HEK293T (cell line): ENCODE measurements at places on chromosomes 4 and X.

DNA sequence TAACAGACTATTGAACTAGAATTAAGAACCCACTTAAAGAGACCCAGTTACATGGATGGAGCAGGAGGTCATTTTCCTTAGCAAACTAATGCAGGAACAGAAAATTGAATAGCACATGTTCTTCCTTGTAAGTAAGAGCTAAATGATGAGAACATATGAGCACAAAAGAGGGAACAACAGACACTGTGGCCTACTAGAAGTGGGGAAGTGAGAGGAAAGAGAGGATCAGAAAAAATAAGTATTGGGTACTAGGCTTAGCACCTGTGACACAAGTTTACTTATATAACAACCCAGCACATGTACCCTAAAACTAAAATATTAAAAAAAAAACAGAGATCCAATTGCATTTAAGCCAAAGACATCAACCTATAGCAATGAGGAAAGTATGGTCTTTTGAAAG is 26.2 kb downstream of the ARAP2 start:
- no peak for DNase-seq

- DNase-seq = no peak
These were observed 30.4 kb upstream of the TMSB15A start for GRCh38 chrX:102546828-102547493.

DNA sequence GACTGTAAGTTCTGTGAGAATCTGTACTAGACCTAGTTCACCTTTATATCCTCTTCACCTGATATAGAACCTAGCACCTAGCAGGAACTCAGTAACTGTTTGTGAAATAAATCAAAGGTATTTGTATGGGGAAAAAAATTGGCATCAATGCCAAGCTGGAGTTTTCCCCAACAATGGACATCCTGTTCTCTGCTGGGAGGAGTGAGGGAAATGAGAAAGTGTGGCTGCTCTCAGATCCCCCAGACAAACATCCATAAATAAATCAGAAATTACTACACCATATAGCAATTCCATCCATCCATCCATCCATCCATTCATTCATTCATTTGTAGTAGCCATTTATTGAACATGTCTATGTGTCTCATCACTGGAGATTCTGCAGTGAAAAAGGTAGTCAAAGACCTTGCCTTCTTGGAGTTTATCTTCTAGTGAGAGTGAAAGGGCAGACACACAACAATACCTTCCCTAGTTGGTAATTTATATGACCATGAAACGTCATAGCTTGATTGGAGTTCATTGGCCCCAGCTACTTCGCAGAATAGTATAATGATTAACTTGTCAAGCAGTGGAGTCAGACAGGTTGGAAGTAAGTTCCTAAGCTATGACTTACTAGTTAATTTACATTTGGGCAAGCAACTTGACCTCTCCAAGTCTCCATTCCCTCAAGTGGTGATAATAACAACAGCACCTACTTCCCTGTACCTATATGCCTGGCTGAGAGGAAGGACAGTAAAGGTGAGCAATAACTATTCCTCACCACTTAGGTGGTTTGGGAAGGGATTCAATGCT is 98.7 kb upstream of the KIT start:
- no peak for DNase-seq

DNA sequence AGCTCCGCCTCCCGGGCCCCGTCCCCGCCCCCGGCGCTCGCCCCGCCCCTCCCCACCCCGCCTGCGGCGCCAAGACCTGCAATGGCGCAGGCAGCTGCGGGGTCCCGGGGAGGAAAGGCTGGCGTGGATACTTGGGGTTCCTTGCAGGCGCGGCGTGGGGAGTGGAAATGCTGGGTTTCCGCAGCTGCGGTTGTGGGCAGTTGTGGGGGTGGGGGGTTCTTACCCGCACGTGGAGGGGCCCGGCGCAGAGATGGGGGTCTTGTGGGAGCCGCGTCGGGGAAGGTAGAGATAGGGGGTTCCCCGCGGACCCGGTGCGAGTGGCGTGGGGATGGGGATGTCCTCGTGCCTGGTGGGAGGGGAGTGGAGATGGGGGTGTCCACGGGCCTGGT is 680 bp upstream of the ASMTL start:
- DNase-seq = no peak

GRCh38 chrX:154097003-154097588 is 421 bp downstream of the MECP2 start:
- DNase-seq = peak; percentile 87

DNA sequence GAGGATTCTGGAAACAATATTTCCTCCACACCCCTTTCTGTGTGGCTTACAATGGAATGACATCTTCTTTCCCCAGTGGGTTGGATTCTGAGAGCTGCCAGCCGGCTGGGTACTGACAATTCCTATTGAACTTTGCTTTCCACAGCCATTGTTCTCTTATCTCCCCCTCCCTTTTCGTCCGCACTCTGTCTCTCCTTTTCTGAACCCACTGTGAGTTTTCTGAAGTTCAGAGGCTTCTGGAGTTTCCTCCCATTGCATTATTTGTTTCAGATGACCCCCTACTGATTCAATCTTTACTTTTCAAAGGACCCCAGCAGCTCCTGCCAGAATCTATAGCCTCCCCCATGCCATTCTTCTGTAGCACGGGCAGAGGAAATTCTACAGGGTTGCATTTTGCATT is 10.4 kb downstream of the SMPX start:
- no peak for DNase-seq

DNA sequence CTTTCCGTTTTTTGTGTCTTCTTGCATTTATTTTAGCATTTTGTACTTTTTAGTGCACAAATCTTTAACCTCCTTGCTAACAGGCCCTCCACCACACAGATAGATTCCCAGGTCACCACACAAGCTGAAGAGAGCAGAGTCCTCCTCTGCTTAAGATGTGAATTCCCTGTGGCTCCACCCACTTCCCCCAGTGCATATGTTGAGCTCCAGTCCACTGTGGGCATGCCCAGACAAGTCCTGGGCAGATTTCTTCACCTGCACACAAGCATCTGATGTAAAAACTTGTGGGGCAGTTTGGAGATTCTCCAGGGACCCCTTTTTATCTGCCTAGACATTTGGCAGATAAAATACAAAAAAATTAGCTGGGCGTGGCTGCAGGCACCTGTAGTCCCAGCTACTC is 19.8 kb upstream of the PASD1 start:
- no peak for DNase-seq

DNA sequence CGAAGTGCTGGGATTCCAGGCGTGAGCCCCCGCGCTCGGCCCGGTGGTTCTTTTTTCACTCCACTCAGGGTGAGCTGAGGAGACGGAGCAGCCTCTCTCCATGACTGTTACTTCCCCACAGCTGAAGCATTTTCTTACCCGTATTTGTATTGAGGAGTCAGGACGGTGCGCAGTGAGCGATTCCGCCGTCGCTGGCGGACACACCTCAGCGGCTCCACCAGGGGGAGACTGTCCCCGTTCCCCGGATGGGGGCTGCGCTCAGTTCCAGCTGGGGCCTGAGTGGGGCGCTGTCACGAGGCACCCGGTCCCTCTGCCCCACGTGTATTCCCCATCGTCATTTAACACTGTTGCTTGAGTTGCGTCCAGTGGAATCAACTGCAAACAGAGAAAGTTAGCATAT is 844.0 kb upstream of the FRG1 start:
- no peak for DNase-seq

- no peak for DNase-seq
These were observed 263.3 kb downstream of the BMPR1B start for GRCh38 chr4:95021099-95021498.

GRCh38 chr4:86403575-86403974 is 43.7 kb upstream of the MAPK10 start:
- DNase-seq = no peak

GRCh38 chr4:107366016-107366735 is 330.1 kb upstream of the DKK2 start:
- no peak for DNase-seq

GRCh38 chr4:87489678-87490077 is 39.5 kb downstream of the SPARCL1 start:
- no peak for DNase-seq

GRCh38 chr4:92303621-92304027 is at the start of gene GRID2:
TSS of gene GRID2 (plus strand) at chr4:92303966.
- peak; percentile 40 for DNase-seq

- no peak for DNase-seq
These were observed 36.5 kb downstream of the PLK4 start for GRCh38 chr4:127917151-127917550.

DNA sequence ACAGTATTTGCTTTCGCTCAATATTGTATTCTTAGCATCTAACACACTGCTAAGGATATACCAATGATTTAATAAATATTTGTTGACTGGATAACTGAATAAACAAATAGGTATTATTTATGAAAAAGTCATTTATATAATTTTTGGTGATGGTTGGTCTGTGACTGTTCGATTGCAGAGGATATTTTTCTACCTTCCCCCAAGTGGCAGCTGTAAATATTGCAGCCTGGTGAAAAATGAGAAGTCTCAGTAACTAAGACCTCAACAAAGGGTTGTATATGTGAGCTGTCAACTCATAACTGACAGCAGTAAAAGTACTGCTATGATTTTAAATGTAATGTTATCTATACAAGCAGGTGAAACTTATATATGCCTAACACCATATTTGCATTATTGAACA is 36.0 kb downstream of the HTR2C start:
- peak; percentile 39 for DNase-seq

- DNase-seq = no peak
These were observed 169.7 kb downstream of the PALLD start for GRCh38 chr4:168666531-168666930.

GRCh38 chr4:19381068-19381467 is 870.6 kb upstream of the SLIT2 start:
- no peak for DNase-seq

- no peak for DNase-seq
These were observed 23.0 kb downstream of the FAM53A start for GRCh38 chr4:1660948-1661677.

DNA sequence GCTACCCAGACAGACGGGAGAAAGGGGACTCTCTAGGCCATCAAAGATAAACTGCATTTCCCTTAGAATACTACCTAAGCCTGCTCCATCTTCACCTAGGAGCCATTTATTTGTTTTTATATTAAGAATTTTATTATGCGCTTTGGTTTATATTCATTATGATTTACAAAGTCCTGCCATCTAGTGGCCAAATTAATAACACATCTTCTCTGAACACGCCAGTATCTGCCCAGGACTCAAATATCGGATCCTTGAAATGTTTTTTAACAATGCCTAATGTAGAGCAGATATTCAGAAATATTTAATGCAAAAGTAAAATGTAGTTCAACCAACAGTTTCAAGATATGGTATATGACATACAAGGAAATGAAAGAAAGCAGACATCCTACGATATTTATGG is 20.8 kb upstream of the PRPS2 start:
- peak; percentile 17 for DNase-seq

- no peak for DNase-seq
These were observed 9.6 kb upstream of the MAP7D3 start for GRCh38 chrX:136260776-136261175.

- no peak for DNase-seq
These were observed 131.0 kb downstream of the TET2 start for GRCh38 chr4:105277702-105278101.

DNA sequence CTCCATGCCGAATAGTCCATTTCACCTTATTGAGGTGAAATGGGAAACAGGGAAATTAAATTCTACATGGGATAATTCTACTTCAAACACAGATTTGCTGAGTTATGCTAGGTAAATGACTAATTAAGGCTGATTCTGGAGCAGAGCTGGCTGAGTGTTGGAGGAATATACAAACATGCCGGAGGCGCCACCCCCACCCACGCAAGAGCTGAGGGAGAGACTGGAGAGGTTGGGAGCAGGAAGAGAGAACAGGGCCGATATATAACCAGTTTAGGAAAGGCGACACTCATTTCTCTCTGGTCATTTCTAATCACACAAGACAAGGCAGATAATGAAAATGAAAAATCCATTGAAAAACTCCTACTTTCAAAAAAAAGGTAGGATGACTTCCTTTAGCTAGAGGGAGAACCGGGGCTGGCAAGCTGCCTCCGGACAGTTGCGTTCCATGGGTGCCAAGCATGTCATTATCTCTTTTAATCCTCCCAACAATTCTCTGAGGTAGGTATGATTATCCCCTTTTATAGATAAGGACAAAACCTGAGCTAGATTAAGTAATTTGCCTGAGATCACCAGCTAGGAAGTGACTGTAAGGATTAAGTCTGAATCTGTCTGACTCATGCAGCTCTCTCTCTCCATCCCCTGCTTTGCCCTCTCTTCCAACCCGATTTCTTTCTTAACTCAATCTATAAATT is 27.6 kb upstream of the CFAP299 start:
- peak; percentile 37 for DNase-seq

DNA sequence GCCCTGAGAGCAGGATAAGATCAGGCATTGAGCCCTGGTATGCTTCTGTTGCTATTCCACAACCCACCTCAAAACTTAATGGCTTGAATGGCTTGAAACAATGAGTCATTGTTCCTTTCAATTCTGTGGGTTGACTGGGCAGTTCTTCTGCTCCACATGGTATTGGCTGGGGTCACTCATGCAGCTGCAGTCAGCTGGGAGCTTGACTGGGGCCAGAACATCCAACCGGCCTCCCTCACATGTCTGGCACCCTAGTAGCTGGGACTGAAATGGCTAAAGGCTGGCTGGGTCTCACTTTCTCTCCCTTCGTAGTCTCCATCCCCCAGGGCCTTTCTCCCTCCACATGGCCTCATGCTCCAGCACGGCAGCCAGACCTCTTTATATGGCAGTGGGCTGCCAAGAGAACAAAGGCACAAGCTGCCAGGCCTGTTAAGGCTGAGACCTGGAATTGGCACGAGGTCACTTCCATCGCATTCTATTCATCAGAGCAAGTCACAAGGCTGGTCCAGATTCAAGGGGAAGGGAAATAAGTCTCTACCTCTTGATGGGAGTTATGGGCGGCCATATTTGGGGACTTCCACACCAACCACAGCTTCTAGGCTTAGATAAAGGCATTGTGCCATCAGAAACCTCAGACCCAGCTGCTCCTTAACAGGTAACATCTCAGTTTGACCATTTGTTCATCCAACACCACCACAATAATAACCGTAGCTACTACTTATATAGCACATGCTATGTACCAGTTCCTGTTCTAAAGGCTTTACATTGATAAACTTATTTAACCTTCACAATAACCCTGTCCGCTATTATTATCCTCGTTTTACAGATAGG is 159.7 kb upstream of the ATP6AP2 start:
- no peak for DNase-seq

GRCh38 chrX:22445880-22446279 is 173.2 kb downstream of the CBLL2 start:
- DNase-seq = no peak

GRCh38 chr4:128661479-128661878 is 148.0 kb upstream of the JADE1 start:
- no peak for DNase-seq
